Stimulated activated CD4-positive, alpha-beta T cell treated with anti-CD3 and anti-CD28 coated beads, Interleukin-2, amount 100 ng/mL, for 48 hours (primary cell): ENCODE measurements at places on chromosomes 1 and 21.

DNA sequence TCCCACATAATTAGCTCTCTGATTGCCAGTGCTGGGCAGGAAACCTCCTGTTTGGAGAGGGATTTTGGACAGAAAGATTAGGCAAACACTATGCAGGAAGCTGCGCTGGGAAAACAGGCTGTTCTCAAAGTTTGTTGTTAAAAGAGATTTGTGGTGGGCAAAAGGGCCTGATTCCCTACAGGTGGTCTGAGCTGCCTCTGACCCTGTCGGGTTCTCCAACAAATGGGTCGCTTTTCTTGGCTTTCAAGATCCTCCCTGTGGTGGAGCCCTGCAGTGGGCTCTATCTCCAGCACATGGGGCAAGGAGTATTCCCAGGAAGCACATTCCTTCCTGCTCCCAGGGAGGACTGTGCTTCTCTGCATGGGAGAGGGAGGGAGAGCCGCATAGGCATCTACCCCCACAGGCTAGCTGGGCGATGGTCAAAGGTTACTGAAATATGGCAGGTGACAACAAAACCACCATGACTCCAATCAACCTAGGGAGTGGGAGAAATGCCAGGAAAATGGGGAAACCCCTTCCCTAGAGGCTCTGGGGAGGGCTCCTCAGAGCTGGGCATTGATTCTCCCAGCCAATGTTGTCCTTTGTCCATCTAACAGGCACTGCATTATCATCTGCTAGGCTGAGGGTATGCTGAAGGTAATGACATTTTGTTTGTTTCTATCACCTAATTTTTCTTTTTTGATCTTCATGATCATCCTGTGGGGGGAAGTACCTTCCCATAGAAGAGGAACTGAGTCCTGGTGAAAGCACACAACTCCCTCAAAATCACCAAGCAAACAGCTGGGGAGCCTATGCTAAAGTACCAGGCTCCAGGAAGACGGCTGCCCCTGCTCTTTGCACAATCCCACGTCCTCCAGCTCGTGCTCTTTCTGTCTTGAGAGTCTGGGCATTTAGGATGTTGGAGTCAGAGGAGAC, 85.3 kb downstream of the PLXNA2 start:
- DNase-seq: no peak

DNA sequence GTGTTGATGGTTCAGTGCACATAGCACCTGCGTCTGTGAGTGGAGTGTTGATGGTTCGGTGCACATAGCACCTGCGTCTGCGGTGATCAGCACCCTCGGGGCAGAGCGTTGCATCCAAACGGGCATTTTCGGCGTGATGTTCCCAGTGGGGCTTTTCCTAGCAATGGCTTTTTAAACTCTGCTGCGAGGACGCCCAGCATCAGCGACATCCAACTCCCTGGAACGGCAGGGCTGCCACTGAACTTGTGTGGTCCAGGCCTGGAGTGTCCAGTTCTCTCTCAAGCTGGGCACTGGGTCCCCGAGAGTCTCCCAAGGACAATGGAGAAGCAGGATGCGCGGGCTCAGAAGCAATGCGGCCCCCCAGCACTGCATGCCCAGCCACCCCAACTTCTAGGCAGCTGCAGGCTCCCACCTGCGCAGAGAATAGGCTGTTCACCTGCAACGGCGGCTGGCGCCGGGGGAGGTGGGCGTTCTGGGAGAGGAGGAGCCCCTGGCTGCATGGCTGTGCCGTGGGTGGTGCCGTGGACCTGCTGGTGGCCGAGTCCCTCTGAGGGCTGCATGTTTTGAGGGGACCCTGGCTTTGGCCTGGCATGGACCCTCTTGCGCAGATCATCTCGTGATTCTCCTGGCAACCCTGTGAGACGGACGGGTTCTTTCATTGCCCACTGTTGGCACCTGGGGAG, 10.1 kb upstream of the C1orf174 start:
- no peak for DNase-seq

DNA sequence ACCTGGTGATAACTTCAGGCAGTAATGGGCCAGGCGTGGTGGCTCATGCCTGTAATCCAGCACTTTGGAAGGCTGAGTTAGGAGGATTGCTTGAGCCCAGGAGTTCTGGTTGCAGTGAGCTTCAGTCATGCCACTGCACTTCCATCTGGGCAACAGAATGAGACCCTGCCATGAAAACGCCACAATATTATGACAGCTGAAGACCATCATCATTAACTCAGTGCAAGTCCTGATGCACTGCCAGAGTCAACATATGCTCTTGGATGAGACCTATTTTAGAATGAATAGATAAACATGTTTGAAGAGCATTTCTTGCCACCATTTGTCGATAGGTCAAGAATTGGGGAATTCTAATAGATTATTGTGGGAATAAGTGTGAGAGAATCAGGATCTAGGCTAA, 26.4 kb downstream of the HENMT1 start:
- DNase-seq: no peak

GRCh38 chr1:108585313-108585712, 25.4 kb downstream of the EEIG2 start:
- no peak for DNase-seq

- peak; percentile 53 for DNase-seq
Measured at GRCh38 chr1:199113265-199113869, 474.5 kb downstream of the PTPRC start.

DNA sequence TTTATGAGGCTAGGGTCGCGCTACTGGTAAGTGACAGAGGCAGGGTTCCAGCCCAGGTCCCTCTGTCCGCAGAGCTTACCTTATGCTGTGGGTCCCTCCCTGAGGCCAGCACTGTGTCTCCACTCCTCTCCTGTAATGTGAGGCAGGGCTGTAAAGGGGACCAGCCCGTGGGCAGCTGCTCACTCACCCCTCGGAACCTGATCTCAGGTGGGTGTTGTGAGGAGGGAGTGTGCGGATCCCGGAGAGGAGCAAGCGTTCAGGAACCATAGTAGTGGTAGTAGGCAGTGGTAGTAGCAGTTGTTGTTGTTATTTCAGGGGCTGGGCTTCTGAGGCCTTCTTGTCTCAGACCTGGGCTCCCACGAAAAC, 1.7 kb downstream of the ZC3H12A start:
- no peak for DNase-seq

- peak; percentile 5 for DNase-seq
Measured at GRCh38 chr1:184387476-184388318, 868 bp downstream of the C1orf21 start.

- DNase-seq: no peak
Measured at GRCh38 chr1:211715971-211716370, 40.5 kb upstream of the NEK2 start.

DNA sequence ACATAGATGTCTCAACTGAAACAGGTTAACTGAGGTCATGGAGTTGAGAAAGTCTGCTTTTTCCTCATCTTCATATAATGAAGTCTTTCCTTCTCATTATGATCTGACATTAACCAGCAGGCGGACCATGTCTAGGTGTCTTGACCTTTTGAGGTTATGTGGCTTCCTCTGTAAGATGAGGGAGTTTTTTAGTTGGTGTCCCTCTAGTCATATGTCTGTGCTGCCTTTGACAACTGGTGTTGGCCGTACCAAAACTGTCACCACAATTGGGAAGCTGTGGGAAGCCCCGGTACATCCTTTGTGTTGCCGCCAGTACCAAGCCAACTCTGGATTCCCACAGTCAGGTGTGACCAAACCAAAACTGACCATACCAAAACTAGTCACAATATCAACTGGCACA, 105.1 kb downstream of the PBX1 start:
- DNase-seq: no peak

- DNase-seq: no peak
Measured at GRCh38 chr21:19590044-19590443, 1186.5 kb upstream of the TMPRSS15 start.

DNA sequence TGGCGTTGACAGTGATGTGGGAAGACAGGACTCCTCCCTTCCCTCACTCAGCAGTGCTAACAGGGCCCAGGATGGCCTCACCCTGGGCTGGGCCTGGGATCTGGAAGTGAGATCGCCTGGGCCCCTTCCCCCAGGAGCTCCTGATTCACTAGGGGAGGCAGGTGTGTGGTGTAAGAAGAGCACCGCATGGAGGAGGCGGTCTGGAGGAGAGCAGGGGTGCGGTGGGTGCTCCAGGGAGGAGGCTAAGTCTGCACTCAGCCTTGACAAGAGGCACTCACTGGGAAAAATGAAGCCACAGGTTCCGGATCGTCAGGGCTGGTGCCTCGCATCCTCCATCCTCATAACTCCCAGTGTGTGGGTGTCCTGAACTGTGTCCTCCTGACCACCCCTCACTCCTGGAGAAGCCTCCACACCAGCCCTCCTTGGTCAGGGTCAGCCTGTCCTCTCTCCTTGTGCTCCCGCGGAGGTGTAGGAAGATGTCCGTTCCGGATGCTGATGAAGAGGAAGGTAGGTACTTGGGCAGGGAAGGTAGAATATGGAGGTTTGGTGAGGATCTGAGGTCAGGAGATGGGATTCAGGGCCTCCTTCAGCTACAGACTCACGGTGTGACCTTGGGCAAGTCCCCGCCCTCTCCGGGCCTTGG, 142.1 kb upstream of the WNT4 start:
- DNase-seq: no peak

DNA sequence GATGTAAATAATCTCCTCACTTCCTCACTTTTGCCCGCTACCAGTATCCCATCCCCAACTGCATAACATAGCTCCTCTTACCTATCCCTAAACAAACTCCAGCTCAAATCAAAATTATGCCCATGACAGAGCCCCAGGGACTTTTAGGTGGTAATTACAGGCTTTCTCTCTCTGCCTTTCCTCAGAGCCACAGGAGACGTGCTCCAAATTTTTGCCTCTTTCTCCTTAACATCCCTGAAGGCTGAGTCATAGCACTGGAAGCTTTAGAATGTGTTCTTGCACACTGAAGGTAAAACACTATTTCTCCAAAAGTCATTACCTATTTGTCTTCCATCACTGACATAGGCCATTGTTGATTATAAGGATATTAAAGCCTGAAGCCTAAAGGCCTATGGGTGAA, 263.5 kb upstream of the PLD5 start:
- DNase-seq: no peak

GRCh38 chr1:235757587-235758096, 108.1 kb upstream of the GNG4 start:
- no peak for DNase-seq

DNA sequence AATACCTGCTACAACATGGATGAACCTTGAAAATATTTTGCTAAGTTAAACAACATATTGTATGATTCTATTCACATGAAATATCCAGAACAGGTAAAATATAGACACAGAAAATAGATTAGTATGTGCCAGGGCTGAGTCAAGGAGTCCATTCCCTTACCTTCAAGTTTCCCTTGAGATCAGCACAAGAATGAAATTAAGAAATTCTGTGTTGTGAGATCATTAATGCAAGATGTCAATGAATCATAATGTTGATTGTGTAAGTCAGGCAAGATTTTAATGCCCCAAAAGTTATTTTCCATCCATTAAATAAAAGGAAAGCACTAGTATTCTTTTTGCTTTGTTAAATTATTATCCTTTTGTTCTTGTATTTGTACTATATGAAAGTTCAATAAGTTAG, 139.4 kb downstream of the MRPL39 start:
- no peak for DNase-seq

- no peak for DNase-seq
Measured at GRCh38 chr1:214338212-214338611, 57.3 kb downstream of the SMYD2 start.

DNA sequence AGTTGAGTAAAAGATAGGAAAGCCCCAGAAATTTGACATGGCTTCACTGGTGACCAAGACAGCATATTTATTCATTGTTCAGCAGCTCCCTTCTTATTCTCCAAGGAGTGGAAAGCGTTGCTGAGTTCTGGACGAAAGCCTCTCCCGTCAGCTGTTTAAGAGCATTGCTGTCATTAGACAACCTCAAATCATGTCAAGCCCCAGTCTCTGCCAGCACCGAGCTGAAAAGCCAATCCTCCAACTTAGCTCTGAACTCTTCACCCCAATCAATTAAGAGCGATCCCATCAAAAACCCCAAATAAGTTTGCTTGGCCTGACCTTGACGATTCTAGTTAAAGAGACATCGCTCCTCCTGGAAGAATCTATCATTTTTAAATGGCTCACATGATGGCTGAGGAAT, 110.8 kb downstream of the PLPP3 start:
- DNase-seq: no peak

DNA sequence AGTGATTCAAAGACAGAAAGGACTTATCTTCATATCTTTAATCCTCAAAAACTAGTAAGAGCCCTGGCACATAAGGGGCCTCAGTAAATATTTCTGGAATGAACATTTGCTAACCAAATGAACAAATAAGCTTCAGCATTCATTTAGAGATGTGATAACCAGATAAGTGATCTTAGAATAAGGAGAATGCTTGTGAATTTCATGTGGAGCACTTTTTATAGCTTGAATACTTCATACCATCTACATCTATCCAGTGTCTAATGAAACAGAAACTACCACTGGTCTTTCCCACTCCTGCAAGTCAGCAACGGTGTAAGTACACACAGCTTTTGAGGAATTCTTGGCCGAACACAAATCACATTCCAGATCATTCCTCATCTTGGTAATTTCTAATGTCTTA, 38.5 kb downstream of the EDEM3 start:
- no peak for DNase-seq
